Stimulated activated CD4-positive, alpha-beta T cell treated with anti-CD3 and anti-CD28 coated beads, Interleukin-4, amount 100 ng/mL, for 1 hour (primary cell): ENCODE measurements at places on chromosomes 2 and 18.

- no peak for DNase-seq
These were observed 32.7 kb upstream of the FHL2 start for GRCh38 chr2:105431367-105432043.

DNA sequence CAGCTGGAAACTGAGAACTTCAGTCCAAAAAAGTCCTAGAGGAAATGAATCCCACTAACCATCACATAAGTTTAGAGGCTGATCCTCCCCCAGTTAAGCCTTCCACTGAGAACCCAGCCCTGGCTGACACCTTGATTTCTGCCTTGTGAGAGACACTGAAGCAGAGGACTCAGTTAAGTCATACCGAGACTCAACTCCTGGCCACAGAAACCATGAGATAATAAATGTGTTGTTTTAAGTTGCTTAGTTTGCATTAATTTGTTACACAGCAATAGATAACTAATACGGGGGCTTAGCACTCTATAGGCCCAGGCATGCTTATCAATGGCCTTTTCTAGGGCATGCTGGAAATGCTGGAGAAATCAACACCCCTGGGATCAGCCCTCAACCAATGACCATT is 3.4 kb upstream of the ADD2 start:
- no peak for DNase-seq

GRCh38 chr18:49747876-49748275 is 65.5 kb downstream of the ACAA2 start:
- DNase-seq, result no peak

GRCh38 chr2:31192851-31193392 is 24.4 kb downstream of the CAPN14 start:
- no peak for DNase-seq

DNA sequence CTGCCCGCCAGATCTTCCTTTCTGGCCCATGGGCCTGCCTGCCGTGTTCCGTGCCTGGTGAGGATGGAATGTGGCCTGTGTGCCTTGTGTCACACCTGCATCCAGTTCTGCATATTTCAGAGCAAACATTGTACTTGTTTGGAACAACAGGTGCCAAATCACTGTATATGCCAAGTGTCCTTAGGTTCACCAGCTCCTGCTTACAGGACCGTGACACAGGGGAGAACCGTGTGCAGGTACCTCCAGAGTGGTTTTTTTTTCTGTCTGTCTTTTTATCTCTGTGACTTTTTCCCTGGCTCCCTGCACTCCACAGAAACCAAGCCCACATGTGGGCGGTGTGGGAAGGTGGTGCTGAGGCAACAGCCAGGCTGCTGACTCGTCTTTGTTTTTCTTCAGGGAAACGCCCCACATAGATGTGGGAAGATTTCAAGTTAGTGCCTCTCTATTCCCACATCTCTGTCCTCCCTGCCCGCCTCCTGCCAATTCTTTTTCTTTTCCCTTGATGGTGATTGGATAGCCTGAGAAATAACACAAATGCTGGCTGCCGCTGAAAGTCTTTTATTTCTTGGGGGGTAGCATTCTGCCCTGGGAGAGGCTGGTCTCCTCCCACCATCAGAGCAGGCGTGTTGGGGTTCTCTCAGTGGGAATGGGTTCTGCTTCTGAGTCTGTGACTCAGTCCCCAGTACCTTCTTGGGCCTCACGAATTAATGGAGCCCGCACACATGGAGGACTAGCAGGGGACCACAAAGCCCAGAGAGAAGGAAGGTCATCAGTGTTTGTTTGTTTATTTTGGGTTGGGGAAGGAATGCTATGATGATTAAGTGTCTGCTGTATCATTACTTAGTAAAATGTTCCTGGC is 21.4 kb downstream of the GRHL1 start:
- DNase-seq, result no peak

DNA sequence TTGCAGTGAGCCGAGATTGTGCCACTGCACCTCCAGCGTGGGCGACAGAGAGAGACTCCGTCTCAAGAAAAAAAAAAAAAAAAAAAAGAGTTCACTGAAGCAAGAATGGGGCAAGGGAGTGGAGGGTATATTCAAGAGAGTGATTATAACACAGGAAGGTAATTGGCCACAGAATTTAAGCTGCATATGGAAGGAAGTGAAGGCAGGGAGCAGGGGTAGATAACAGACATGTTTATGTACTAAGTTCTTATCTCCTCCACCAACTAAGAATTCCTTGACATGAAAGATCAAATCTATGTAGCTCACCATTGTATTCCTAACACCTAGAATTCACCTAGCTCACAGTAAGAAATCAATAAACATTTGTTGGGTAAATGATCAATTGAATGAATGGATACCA is 37.3 kb downstream of the GKN2 start:
- DNase-seq, result no peak

- no peak for DNase-seq
These were observed 44.0 kb downstream of the ZCCHC2 start for GRCh38 chr18:62566818-62567217.

DNA sequence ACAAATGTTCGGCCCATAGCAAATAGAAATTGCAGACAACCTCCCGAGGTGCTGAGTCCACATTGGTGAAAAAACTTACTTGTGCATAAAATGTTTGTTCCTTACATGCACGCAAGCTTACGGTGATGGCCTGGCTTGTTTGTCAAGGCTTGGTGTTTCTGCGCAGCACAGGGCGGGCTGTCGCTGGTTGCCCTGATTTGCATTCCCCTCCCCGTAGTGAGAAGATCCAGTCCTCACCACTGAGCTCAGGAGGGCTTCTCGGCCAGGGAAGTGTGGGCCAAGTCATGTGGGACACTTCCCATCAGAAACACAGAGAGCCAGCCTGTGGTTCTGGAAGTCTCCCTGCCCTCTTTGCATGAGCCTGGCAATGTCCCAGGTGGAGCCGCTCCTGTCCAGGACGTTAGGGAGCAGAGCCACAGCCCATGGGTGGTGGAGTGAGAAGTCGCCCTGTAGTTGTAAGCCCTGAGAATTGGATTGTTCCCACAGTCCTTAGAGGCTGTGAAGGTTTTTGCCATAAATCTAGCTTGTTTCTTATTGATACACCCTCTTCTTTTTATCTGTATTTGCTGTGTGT is 152.7 kb downstream of the TWIST2 start:
- DNase-seq, result no peak

DNA sequence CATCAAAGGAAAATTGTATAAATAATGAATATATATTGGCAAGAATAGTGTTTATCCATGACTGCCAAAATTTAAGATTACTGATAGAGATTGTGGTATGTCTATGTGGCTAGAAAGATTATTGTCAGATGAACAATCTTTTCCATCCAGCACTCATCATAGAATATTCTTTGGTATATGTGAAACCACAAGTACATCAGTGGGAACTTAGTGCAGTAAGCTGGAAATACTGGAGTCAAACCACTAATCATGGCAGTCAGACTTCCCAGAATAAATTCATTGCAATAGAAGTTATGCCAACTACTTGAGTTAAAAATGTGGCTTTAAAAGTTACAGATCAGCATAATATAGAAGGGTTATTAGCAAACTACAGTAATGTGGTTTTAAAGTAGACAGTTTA is 310.3 kb downstream of the GULP1 start:
- no peak for DNase-seq

DNA sequence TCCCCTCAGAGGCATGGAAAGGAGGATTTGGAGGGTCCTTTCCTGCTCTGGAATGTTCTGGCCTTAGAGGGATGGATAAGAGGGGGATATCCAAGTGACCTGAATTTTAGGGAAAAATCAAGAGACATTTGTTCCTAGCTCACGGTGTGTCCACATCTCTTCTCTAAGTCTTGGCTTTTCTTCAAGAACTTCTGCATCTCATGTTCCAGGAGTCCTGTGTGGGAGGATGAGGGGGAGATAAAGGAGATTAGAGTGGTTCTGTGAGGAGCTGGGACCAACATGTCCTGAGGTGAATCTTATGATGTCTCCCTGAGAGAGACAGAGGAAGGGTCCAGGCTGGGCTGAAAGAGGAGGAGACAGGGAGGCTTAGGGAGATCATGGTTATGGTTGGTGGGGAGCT is 11.7 kb downstream of the EMX1 start:
- DNase-seq, result no peak

DNA sequence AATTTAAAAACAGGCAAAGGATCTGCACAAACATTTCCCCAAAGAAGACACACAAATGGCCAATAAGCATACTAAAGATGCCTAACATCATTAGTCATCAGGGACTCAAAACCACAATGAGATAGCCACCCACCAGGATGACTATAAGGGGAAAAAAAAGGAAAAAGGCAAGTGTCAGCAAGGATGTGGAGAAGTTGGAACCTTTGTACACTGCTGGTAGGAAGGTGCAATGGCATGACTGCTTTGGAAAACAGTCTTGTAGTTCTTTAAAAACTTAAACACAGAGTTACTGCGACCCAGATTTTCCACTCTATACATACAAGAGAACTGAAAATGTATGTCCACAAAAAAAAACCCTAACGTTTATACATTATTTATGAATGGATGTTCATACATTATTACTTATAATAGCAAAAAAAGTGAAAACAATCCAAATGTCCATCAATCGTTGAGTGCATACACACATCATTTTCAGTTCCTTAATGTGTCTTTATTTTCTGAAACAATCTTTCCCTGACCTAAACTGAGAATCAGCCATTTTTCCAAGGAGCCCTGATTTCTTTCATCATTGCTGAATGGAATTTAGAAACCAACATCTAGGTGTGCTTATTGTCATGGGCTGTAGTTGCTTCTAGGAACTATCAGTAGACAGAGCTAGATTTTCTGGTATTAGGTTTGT is 64.7 kb upstream of the TLK1 start:
- DNase-seq, result no peak

DNA sequence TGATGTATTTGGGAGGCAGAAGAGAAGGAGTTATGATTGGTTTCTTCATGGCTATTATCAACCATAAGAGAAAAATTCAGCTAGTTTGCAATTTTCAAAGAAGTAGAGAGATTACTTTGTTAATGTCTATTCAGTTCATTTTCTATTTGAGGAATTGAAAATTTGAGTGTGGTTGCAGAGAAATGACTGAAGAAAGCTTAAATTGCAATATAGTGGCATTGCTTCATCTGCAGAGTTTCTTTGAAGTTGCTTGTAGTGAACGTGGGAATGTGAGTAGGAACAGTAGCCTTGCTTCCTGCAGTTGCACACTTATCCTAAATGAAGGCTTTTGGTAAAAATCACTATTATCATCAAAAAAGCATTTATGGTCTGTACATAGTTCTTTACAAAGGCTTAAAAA is 14.7 kb upstream of the CYRIA start:
- DNase-seq, result no peak

GRCh38 chr2:112095681-112096080 is 40.6 kb downstream of the TMEM87B start:
- no peak for DNase-seq

GRCh38 chr2:156826341-156826933 is 390.3 kb downstream of the GPD2 start:
- no peak for DNase-seq

- DNase-seq, result no peak
These were observed 70.8 kb downstream of the OXER1 start for GRCh38 chr2:42693013-42693615.

GRCh38 chr2:123723706-123724105 is 301.4 kb upstream of the CNTNAP5 start:
- DNase-seq, result no peak

DNA sequence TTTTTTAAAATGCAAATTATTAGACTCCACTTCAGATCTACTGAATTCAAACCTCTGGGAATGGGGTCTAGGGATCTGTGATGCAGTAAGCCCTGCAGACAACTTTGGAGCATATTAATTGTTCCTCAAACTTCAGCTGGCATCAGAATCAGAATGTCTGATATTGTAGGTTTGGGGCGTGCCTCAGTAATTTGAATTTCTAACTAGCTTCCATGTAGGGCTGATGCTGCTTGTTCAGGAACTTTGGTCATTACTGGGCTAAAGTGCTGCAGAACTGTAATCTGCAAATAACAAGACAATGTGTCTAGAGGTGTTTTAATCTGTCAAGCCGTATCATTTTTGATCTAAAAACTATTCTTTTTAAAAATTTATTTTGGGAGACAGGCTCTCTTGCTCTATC is 1719.7 kb upstream of the PIK3C3 start:
- DNase-seq, result no peak

GRCh38 chr2:1708476-1709334 is 35.6 kb downstream of the PXDN start:
- DNase-seq, result no peak

GRCh38 chr18:67600181-67601180 is 84.0 kb upstream of the DSEL start:
- DNase-seq, result no peak

GRCh38 chr18:24443870-24444269 is 16.6 kb upstream of the HRH4 start:
- DNase-seq, result no peak

GRCh38 chr18:22999212-22999611 is 66.1 kb downstream of the RBBP8 start:
- no peak for DNase-seq

DNA sequence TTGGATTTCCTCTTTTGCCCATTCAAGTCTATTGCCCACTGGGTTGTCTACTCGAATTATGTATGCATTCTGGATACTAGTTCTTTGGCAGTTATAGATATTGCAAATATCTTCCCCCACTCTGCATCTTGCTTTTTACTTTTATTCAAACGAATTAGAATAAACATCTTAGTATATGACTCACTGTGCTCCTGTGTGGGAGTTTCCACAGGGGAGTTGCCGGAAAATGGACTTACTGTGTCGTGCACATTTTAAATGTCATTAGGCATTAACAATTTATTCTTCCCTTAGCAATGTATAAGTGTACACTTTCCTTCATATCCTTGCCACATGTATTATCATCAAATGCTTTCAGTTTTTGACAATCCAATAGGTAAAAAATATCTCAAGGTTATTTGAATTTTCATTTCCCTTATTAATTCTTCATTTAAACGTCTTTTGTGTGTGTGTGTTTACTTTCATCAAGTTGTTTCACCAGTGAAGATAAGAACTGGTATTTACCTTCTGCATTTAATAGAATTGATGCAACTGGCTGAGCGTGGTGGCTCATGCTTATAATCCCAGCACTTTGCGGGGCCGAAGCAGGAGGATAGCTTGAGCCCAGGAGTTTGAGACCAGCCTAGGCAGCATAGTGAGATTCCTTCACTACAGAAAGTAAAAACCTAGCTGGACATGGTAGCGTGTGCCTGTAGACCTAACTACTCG is 4.6 kb upstream of the UGT1A5 start:
- no peak for DNase-seq
